ENCODE measurements at places on chromosomes 11 and 22.

GRCh38 chr11:129090056-129090455 lies 102.1 kb downstream of the ARHGAP32 start:
- no peak for DNase-seq

- DNase-seq = no peak
These were observed 10.6 kb upstream of the AIFM3 start for GRCh38 chr22:20956258-20957101.

DNA sequence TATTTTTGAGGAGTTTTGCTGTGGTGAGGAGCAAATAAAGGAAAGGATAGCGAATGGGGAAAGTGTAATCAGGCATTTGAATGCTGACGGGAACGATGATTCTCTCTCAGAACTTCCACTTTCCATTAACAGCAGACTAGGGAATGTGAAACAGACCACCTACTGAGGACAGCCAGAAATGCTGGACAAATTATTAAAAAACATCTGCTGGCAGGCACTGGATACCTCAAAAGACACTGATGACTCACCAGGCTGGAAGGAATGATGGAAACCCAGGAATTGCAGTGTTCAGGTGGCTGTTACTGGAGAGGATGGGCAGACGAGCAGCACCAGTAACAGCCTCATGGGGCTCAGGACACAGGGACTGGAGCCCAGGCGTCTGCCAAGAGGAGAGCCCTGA lies 33.4 kb downstream of the PLA2G6 start:
- DNase-seq = no peak

GRCh38 chr11:85590848-85591483 lies 36.2 kb downstream of the DLG2 start:
- DNase-seq = peak; percentile 14

DNA sequence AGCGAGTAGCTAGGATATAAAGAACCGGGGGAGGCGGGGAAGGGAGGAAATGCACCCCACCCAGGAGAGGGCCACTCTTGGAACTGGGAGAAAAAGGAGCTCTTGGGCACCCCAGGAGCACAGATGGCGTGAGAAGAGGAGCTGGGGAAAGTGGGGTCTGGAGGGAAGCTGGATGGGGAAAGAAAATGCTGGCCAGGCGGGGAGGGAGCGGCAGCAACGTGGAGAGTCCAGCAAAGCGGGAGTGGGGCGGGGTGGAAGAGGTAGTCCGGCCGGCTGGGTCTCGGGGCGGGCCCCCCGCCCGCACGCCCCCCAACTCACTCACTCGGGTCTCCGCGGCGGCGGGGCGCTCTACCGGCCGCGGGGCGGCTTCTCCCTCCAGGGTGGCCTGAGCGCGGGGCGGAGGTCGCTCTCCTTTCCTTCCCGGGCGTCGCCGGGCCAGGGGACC lies 522 bp downstream of the TOB2 start:
- no peak for DNase-seq

DNA sequence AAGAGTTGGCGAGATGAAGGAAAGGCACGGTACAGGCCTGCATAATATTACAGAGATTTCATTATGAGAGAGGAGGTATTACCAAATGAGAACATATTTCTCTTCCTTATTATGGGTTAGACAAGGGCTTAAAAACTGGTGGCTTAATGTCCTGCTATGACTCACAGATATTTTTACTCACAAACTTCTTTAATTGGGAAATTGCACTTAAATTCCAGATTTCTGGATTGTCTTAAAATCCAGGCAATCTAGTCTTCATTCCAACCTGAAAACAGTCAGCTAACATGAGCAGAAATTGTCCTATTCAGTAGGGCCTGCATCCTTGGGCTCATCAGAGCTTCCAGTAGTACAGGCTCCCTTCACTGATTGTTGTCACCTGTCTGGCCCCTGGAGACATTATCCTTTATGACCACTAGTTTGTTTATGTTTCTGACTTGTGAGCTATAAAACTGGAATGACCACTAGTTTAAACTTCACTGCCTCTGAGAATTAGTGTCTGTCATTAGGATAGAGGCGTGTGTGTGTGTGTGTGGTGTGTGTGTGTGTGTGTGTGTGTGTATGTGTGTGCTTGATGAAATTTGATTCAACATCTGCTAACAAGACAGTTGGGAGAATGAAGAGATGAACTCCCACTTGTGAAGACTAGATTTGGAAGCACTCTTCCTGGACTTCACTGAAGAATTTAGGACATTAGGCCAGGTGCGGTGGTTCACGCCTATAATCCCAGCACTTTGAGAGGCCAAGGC lies 25.1 kb downstream of the DBX1 start:
- DNase-seq = no peak

- no peak for DNase-seq
These were observed 30.9 kb upstream of the SLC35C1 start for GRCh38 chr11:45773786-45774655.

GRCh38 chr11:87405843-87406242 lies 368.1 kb downstream of the TMEM135 start:
- no peak for DNase-seq
